Thoracic aorta (tissue), 2 donors: ENCODE measurements at places on chromosomes 6 and 20. TPM values are rescaled to one million over a fixed set of nuclear protein-coding genes. Genes with fewer than 3 reads are reported as not detected.

DNA sequence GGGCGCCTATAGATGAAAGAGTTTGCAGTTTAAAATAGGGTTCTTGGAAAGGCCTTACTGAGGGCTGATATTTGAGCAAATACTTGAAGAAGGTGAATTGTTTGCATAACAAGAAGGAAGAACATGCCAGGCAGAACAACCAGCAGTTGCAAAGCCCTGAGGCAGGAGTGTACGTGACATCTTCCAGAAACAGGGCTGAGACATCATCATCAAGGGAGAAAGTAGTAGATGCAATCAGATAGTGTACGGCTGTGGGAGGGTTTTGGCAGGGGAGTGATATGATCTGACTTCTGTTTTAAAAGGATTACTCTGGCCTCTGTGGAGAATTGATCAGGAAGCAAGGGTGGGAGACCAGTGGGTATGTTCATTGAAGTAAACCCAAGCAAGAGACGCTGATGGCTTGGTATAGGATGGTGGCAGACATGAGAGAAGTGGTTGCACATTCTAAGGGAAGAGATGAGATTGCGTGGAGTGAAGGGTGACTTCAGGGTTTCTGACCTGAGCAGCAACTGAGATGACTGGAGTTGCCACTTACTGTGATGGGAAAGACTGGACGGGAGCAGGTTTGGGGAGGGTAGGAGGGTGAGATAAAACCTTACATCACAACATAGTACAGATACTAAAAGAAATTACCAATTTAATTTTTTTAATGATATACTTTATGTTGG, 28.8 kb downstream of the RIOK1 start:
- no peaks in the 10 kb centered on the region for H3K4me1 ChIP-seq
- no peak for DNase-seq
- peaks cover 40% of the 10 kb centered on the region for H3K36me3 ChIP-seq
- H3K27me3 ChIP-seq = no peaks in the 10 kb centered on the region
- no peak overlapping the region for H3K4me3 ChIP-seq

DNA sequence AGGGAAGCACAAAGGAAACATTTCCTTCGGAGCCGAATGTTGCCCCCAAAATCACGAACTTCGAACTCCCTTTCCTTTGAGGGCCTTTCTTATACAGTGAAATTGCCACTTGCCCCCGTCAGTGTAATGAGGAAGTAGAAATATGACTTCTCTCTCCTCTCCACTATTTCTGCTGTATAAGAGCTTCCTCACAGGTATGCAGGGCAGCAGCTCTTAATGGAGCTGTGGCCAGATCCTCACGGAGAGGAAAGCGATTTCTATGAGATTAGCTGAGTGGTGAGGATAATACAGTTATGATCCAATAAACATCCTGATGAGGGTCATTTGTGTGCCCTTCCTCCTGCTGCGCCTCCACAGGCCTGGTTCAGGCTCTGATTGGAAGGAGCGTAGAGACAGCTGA, 10.8 kb upstream of the CPNE5 start:
- no peak for DNase-seq
- H3K36me3 ChIP-seq = no peaks in the 10 kb centered on the region
- peaks cover 6% of the 10 kb centered on the region for H3K4me1 ChIP-seq
- H3K27ac ChIP-seq = no peak overlapping the region
- H3K4me3 ChIP-seq = no peak overlapping the region

BPI gene
- 0.35 TPM for total RNA-seq

DNA sequence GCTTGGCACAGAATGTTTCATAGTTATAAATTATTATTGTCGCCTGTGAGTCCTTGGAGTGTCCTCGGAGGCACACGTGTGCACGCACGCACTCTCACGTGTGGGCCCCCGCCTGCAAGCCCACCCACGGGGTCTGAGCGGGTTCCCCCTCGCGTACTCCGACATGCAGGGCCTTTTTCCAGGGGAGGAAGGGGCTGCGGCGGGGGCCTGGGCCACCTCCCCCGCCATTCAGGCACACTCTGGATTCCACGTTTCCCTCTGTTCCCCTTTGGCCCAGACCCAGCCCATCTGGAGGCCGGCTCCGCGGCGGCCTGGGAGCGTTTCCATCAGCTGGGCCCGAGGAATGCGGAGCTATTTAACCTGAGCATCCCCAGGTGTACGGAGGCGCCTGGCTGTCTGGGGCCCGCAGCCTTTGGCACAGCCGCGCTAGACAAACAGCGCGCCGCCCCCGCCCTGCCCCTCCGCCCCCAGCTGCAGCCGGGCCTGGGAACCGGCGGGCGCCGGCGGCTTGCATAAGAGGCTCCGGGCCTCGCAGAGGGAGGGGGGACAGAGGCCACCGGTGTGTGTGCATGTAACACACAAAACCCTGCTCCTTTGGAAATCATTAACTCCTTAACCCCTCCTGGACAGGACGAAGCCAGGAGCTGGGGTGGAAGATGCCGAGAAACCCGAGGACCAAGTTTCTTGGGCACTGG, 3.3 kb downstream of the ID1 start:
- H3K4me3 ChIP-seq = peak overlapping the region; percentile 95
- H3K27me3 ChIP-seq = no peaks in the 10 kb centered on the region
- H3K36me3 ChIP-seq = no peaks in the 10 kb centered on the region
- peaks cover 38% of the 10 kb centered on the region for H3K4me1 ChIP-seq
- no peak for DNase-seq
- peak overlapping the region; percentile 96 for H3K27ac ChIP-seq

GRCh38 chr20:3229158-3229557, 9.8 kb downstream of the SLC4A11 start:
- DNase-seq = no peak
- no peaks in the 10 kb centered on the region for H3K36me3 ChIP-seq
- no peak overlapping the region for H3K4me3 ChIP-seq
- H3K27me3 ChIP-seq = no peaks in the 10 kb centered on the region

GRCh38 chr6:151499551-151499950, 5.7 kb downstream of the CCDC170 start:
- no peak overlapping the region for H3K27ac ChIP-seq
- DNase-seq = no peak
- H3K36me3 ChIP-seq = no peaks in the 10 kb centered on the region
- peaks cover 4% of the 10 kb centered on the region for H3K4me1 ChIP-seq
- H3K27me3 ChIP-seq = no peaks in the 10 kb centered on the region

NRSN2 gene
- 56.9 TPM for total RNA-seq

DNA sequence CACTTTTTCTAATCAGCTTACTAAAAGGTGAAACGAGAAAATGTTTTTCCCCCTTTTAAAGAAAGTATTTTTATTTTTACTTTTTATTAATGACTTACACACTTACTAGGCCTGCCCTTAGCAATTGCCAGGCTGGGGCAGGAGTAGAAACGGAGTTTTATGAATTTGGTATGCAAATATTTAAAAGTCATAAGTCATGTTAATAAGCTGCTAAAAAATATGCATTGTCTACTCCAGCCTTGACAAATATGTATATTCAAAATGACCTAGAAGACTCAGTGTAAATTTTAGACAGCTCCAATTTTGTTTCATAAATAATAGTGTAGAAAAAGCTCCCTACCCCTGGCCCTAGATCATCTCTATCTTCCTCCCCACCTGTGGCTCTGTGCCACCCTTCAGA, 17.5 kb upstream of the TGM6 start:
- no peak overlapping the region for H3K4me3 ChIP-seq
- DNase-seq = no peak
- H3K4me1 ChIP-seq = no peaks in the 10 kb centered on the region
- H3K27me3 ChIP-seq = no peaks in the 10 kb centered on the region

- no peaks in the 10 kb centered on the region for H3K4me1 ChIP-seq
- no peak overlapping the region for H3K27ac ChIP-seq
These were observed 163.4 kb upstream of the CEP162 start for GRCh38 chr6:84390851-84391250.

TMC2 gene
- not detected for total RNA-seq

LTB gene
- not detected for total RNA-seq

GRCh38 chr6:13355043-13355945, 27.0 kb upstream of the TBC1D7 start:
- no peak overlapping the region for H3K4me3 ChIP-seq
- no peaks in the 10 kb centered on the region for H3K27me3 ChIP-seq
- H3K36me3 ChIP-seq = no peaks in the 10 kb centered on the region
- H3K4me1 ChIP-seq = peaks cover 7% of the 10 kb centered on the region
- DNase-seq = no peak

OPRM1 gene
- not detected for total RNA-seq

- no peak overlapping the region for H3K27ac ChIP-seq
- no peak for DNase-seq
- no peaks in the 10 kb centered on the region for H3K4me1 ChIP-seq
- no peaks in the 10 kb centered on the region for H3K27me3 ChIP-seq
These were observed 86.4 kb upstream of the TIAM2 start for GRCh38 chr6:154908723-154909122.

GRCh38 chr6:3001773-3002293, 2.1 kb downstream of the NQO2 start:
- H3K4me3 ChIP-seq = no peak overlapping the region
- DNase-seq = no peak
- H3K36me3 ChIP-seq = peaks cover 22% of the 10 kb centered on the region
- peaks cover 26% of the 10 kb centered on the region for H3K4me1 ChIP-seq

- H3K4me1 ChIP-seq = peaks cover under 1% of the 10 kb centered on the region
- peak within 1 kb of the TSS; percentile 50 for H3K4me3 ChIP-seq
- no peaks in the 10 kb centered on the region for H3K36me3 ChIP-seq
- no peak for DNase-seq
These were observed at the start of gene HLA-DPB1 for GRCh38 chr6:33075568-33076405. Gene HLA-DPB1 (plus strand): TSS chr6:33075990. CDS start chr6:33076042, 52 bp downstream.

ULBP2 gene
- 0.41 TPM for total RNA-seq

- H3K36me3 ChIP-seq = no peaks in the 10 kb centered on the region
- no peaks in the 10 kb centered on the region for H3K27me3 ChIP-seq
- DNase-seq = no peak
These were observed 203.3 kb downstream of the ARID1B start for GRCh38 chr6:156980515-156980914.

DNA sequence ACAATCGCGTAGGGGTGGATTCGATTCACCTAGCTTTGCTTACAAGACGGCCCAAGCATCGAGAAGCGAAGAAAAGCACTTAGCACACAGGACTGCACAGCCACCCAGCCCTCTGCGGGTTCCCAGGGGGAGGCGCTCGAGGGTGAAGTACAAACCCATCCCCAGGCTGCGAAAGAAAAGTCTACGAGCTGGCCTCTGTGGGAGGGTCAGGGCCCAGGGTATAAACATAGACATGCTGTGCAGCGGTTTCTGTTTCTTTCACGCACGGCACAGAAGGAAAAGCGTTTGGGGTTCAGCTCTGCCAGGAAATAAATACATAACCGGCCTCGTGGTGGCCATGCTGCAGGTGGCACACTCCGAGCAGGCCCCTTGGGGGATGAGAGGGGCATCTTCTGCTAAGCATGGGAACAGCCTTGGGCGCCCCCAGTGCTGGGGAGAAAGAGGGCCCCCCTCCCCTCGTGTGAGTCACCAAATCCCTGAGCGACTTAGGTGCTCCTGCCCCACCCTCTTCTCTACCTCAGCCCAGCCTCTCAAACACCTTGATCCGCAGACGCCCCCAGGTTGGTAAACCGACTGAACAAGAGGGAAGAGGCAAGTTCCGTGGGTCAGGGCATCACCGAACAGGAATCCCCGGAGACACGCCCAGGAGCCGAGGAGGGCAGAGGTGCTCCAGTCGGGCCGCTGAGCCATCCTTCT, 91.6 kb upstream of the RIPOR2 start:
- no peaks in the 10 kb centered on the region for H3K36me3 ChIP-seq
- H3K4me3 ChIP-seq = no peak overlapping the region
- no peak overlapping the region for H3K27ac ChIP-seq
- no peaks in the 10 kb centered on the region for H3K4me1 ChIP-seq
- DNase-seq = no peak
- no peaks in the 10 kb centered on the region for H3K27me3 ChIP-seq

- H3K36me3 ChIP-seq = no peaks in the 10 kb centered on the region
- DNase-seq = no peak
- no peak overlapping the region for H3K27ac ChIP-seq
- no peak overlapping the region for H3K4me3 ChIP-seq
These were observed 28.2 kb upstream of the NOP56 start for GRCh38 chr20:2624190-2624589.

DNA sequence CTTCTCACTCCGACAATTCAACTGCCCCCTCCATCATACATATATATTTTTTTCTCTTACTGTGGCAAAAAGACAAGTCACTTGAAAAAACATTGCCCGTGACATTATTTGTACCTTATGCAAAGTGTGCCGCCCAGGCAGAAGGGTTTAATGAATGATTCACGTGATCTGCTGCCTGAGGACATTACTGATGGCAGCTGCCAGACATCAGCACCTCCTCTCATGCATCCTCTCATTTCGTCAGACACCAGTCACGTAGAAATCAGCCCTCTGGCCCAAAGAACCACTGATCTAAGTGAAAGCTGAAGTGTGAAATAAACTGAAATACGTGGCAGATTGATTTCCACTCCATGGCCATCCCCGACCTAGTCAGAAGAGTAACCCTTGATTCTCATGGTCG, 218.8 kb upstream of the PDE10A start:
- H3K27ac ChIP-seq = no peak overlapping the region
- no peak overlapping the region for H3K4me3 ChIP-seq
- no peaks in the 10 kb centered on the region for H3K36me3 ChIP-seq
- no peaks in the 10 kb centered on the region for H3K4me1 ChIP-seq
- no peak for DNase-seq

DNA sequence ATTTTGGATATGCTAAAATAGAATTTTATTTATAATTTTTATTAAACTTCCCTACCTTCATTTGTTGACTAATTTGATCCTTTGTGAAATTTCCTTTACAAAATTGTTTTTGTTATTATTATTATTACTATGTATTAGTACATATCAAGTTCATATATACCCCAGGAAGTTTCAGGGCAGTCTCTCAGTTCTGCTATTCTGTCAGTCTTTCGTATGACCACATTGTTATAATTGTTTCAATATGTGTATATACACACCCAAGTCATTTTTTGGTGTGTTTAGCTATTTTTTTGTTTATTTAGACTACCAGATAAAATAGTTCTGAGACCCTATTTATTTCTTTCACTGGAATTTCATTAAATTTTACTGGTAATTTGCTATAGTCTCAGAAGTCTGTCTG, 72.1 kb downstream of the NKAIN2 start:
- DNase-seq = no peak
- H3K4me1 ChIP-seq = no peaks in the 10 kb centered on the region
- H3K4me3 ChIP-seq = no peak overlapping the region

GRCh38 chr6:163926642-163927041, 512.1 kb downstream of the QKI start:
- no peak for DNase-seq
- H3K27ac ChIP-seq = no peak overlapping the region
- H3K4me1 ChIP-seq = no peaks in the 10 kb centered on the region
- no peak overlapping the region for H3K4me3 ChIP-seq
- H3K27me3 ChIP-seq = no peaks in the 10 kb centered on the region

DNA sequence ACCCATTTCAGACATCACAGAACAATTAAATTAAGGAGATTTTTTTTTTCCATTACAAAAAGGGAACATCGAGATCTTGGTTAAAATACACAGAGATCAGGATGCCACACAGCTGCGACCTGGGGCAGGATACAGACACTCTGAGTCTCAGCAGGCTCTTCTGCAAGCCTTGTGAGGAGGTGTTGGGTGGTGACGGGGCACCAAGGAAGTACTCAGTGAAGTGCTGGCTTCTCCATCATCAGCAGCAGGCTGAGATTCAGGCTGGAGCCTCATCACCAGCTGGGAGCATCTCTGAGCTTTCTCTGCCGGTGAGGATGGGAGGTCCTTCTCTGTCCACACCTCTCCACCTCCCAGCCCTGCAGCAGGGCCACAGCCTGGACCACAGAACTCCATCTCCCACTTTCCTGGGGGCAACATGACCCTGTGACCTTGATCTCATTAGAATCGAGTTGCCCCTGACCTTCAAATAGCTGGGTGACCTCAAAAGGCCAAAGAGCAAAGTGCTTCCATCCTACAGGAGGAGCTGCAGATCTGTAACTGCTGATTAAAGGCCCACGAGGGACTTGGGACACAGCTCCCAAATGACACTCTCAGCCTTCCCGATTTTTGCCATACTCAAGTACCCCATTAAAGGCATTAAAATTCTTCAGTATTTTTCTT, 16.0 kb downstream of the PMEPA1 start:
- no peaks in the 10 kb centered on the region for H3K27me3 ChIP-seq
- H3K36me3 ChIP-seq = no peaks in the 10 kb centered on the region
- H3K27ac ChIP-seq = peak overlapping the region; percentile 84
- H3K4me1 ChIP-seq = peaks cover 100% of the 10 kb centered on the region
- H3K4me3 ChIP-seq = no peak overlapping the region
- DNase-seq = no peak
